ENCODE measurements at places on chromosomes 2 and 18.

DNA sequence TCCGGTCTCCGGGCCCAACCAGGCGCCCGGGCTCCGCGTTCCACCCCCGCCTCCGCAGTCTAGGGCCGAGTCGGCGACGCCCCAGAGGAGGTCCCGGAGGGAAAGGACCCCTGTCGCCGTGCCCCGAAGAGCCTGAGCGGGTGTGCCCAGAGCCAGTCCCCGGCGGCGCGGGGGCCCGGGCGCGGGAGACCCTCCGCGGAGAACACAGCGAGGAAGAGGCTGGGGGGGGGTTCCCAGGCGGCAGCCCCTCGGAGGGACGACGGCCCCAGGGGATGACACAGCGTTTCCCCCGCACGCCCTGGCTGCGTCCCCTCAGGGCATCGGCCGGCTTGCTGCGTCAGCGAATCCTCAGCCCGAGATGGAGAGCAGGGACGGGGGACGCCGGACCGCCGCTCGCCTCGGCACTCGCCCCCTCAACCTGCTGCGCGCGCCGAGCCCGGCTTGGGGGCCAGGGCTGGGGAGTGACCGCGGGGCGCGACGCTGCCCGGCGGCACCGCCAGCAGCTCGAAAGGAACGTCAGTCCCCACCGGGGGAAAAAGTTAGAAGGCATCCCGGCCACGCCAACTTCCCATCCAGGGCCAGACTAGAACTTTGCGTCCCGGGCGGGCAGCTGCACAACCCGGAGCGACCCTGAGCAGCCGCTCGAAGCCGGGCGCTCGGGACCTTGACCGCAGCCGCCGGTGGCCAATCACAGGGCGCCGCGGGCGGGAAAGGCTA, 711 bp downstream of the SFXN5 start:
- DNase-seq: peak; percentile 80

DNA sequence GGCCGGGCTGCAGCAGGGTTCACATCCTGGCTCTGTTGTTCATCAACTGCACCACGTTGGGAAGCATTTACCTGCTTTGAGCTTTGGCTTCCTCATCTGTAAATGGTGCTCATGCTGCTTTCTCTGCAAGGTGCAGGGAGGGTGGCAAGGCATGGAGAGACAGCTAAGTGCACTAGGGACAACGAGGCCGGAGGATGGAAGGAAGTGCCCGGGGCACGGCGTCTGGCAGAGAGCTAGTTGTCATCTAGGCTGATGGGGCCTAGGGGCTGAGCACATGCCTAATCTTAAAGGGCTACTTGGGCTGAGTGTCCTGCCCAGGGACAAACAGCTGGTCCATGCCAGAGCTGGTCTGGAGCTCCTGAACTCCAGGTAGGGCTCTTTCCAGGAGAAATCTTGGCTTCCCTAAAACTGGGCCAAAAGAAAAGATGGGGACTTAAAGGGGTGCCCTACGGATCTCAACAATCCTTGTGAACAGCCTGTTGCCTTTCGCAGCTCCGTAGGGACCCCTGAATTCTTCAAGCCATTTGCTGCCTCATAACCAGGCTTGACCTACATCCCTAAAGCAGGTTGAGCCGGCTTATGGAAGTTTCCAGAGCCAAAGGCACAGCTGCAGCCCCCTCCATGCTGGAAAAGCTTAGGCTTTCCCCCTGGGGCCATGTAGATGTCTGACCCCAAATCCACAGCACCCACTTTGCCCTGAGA, 130.8 kb downstream of the SMAD7 start:
- DNase-seq: peak; percentile 66

DNA sequence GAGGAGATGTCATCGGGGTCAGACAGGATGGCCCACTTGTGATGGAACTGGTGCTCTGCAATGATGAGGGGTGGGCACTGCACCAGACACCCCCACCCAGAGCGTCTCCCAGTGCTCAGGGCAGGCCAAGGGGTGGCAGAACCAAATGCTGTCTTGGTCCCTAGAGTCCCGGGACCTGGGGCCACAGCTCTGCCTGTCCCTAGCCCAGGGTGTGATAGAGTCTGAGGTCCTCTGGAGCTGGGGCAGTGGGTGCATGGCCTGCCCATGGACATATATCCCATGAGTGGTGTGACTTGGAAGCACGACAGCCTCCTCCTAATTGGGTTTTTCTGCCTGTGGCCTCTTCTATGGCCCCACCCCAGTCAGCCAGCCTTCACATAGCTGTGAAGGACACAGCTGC, 6.7 kb upstream of the OTOF start:
- no peak for DNase-seq

DNA sequence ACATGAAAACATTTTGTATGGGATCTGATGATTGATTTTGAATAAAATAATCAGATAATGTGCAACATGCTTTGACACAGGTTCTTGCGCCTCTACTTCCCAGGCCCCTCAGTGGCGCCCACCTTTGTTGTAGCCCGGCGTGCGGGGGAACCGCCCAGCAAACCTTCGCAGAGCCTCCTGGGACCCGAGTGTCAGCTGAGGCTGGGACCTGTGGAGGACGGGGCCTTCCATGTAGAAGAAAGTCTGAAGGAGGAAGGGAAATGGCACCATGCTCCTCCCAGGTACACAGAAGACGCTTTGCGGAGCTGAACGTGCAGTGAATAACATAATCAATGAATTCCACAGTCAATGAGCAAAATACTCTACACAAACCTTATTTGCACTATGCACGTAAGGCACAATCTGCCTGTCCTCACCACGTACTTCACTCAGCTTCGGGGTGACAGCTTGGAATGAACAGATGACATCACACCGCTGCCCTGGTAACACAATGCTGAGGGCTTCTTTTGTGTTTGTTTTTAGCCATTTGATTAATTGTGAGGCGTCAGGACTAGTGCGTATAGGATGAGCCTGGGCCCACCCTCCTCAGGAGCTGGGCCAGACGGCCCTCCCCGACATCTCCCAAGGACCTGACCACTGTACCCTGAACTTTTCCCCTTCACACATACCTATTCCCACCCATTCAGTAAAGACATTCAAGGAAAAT, 78.1 kb downstream of the TWIST2 start:
- no peak for DNase-seq

- no peak for DNase-seq
Measured at GRCh38 chr2:8380026-8380425, 301.8 kb upstream of the ID2 start.

- no peak for DNase-seq
Measured at GRCh38 chr2:100066856-100067255, 75.5 kb downstream of the AFF3 start.

- no peak for DNase-seq
Measured at GRCh38 chr2:216974321-216975302, 114.7 kb upstream of the TNP1 start.

GRCh38 chr2:31523871-31524492, 56.8 kb downstream of the SRD5A2 start:
- DNase-seq: no peak

- DNase-seq: no peak
Measured at GRCh38 chr2:68045342-68045741, 17.5 kb downstream of the C1D start.

DNA sequence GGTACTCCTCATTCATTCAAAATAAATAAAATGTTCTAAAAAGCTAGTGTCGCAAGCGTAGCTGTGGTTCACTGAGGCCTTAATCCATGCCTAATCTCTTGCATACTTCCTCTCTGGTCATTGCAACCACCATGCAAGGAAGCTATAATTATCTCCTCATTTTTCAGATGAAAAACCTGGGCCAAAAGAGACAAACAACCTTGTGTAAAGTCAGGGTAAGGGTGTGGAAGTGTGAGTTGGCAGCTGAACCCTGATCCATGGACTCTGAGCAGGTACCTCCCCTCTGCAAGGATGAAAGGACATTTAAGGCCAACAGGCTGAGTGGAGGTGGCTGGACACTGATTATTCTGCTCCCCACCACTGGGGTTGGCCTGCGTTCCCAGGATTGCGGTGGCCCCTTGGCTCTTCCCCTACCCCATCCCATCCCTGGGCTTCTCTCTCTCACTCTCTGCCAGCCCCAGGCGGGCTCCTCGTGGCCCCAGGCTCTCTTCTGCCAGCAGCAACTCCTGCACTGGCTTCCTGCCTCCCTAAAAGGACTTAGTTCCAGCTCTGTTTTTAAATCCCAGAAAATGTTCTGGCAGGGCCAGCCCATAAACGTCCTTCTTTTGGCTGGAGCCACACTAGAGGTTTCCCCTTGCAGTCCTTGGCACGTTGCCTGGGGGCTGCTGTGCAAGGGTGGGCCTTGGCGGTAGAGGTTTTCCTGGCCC, 72.0 kb upstream of the AFF3 start:
- DNase-seq: no peak

- no peak for DNase-seq
Measured at GRCh38 chr2:34104601-34105000, 505.5 kb upstream of the FAM98A start.

- no peak for DNase-seq
Measured at GRCh38 chr2:7819316-7819715, 862.5 kb upstream of the ID2 start.

DNA sequence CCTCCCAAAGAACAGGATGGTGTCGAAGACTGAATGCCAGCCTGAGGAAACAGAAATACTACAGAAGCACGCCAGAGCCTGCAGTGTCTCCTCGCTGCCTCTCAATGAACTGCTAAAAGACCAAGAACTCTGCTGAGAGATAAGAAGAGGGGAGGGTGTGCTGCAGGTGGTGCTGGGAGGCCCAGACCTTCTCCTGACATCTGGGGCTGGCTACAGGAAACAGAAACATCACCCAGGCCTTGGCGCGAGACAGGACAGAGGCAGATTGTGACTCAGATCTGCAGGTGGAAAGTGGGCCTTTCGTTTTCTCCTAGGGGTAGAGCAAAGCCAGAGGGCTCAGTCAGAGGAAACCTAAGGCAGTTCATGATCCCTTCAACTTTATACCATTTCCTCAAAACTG, 250.3 kb upstream of the TCF4 start:
- no peak for DNase-seq

DNA sequence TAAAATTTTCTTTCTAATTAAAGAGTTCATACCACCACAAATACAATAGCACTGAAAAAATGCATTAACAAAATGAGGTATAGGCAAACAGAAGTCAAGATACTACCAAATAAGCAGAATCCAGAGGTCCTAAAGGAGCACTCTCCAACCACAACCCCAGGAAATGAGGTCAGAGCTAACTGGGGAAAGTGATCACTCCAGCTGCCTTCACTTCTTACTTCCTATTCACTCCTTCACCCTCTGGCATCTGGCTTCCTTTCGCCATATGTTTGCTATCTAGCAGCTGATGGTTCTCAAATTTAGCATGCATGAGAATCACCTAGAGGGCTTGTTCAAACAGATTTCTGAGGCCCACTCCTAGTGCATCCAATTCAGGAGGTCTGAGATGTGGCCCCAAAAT, 212.6 kb upstream of the ACVR2A start:
- DNase-seq: no peak

GRCh38 chr2:15991231-15991630, 50.9 kb downstream of the MYCN start:
- DNase-seq: no peak

- no peak for DNase-seq
Measured at GRCh38 chr2:43473767-43474166, 122.1 kb downstream of the THADA start.

DNA sequence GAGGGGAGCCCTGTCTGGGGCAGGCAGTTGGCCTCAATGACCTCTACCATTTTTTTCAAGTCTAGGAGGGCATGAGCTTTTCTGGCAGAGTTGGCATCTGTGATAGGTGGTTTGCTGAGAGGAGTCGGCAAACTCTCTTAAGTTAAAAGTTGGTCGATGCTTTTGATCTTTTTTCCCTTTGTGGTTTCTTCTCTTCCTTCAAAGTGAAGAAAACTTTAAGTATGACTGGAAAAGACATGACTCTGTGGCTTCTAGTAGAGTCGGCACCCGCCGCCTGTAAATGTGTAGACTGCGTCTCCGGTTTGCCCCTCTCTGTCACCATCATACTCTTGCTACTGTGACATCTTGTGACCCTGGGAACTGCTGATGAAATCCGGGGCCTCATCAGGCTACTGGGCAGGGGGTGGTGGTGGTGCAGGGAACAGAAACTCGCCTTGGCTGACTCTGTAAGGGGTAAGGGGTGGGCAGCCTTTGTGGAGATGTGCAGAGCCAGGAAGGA, 21.1 kb downstream of the INPP5D start:
- peak; percentile 69 for DNase-seq

- no peak for DNase-seq
Measured at GRCh38 chr18:70058916-70059315, 111.2 kb upstream of the CD226 start.
